ENCODE measurements at places on chromosomes 6 and 20.

DNA sequence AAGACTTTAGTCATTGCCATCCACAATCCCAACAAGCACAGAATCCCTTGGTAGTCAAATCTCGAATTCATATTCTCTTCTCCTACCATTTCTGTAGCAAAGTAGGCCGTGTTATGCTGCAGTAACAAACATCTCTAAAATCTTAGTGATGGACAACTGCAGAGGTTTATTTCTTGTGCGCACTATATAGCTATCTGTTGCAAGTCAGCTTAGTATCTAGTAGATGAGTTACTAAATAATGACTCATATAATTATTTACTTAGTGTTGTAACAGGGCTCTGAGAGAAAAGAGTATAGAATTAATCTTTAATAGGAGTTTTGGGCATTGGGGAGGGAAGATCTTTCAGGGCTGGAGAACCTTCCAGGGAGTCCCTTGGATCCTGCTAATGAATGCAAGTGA is 73.3 kb downstream of the CAP2 start:
- DNase-seq: no peak

DNA sequence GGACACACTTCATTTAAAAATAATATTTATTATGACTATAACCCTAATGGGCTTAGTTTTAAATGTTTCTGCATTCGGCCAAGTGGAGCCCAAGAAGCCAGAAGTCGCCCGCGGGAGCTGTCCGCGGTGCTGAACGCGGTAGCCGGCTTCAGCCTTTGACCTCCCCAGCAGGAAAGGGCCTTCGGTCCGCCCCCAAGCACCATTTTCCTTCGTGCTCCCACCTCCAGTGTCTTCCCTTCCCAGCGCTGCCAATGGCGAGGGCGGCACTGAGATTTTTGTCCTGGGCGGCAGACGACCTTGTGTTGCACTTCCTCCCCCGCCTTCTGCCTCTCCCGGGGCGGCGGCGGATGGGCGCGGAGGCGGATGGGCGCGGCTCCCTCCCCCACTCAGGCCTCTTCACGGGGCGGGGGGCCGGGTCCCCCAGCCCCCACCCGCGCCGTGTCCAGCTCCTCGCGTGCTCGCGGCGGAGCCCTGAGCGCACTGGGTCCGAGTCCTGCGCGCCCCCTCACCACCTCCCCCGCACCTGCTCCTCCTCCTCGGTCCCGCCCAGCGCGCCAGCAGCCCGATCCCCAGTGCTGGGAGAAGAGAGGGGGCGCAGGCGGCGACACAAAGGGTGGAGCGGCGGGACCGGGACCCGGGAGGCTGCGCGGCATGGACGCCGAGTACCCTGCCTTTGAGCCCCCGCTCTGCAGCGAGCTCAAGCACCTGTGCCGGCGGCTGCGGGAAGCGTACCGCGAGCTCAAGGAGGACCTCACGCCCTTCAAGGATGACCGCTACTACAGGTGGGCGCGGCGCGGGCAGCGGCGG is 23.6 kb upstream of the TMEM181 start:
- peak; percentile 82 for DNase-seq

GRCh38 chr20:58128635-58129625 is 99.5 kb downstream of the ANKRD60 start:
- DNase-seq: no peak

DNA sequence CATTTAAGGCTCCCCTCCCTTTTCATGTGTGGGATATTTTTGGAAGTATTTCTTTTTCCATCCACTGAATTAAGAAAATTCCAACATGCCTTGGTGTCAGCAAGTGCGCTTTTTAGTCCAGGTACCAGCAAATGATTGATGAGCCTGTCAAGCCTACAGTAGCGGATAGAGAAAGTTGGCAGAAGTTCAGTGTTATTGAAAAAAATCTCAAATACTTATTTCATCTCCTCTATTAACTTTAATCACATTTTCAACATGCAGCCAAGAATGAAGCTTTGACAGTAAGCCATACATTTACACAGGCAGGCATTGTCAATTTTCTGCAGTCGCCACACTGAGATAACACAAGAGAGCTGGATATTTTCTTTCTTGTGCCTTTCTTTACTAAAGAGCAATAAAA is 50.4 kb downstream of the BLOC1S5 start:
- no peak for DNase-seq

DNA sequence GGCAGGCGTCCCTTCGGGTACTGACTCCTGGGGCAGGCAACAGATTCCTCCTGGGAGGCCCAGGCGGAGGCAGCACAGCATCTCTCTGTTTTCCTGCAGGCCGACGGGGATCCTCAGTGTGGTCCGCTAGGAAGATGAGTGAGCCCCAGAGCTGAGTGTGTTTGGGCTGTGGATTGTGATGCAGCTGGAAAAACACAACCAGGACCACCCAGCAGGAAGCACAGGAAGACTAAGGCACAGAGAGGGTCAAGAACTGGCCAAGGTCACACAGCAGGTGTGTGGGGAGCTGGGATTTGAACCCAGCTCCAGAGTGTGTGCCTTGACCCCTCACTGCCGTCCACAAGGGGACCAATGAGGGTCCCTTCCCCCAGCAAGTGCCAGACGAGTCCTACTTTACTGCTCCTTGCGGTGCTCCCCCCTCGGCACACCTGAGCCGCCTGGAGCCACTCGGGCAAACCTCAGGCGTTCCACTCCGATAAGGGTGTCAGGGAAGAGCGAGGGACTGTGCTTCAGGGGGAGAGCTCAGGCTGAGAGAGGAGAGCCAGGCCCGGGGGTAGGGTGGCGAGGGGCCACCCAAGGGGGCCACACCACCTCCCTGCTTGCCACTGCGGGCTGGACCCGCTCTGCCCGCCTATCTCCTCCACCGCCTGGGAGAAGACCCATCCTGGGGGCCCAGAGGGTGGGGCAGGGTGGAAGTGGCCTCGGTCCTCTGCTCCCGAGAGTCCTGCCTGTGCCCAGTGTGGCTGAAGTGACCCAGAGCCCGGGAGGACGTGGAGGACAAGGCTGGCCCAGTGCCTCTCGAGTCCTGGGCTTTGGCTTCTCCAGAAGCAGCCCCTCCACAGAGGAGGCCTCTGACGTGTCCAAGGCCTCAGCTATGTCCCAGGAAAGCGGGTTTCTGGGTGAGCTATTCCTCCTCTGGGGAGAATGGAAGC is 63.3 kb downstream of the YTHDF1 start:
- no peak for DNase-seq

GRCh38 chr6:111494951-111495635 is 12.1 kb upstream of the REV3L start:
- DNase-seq: no peak

DNA sequence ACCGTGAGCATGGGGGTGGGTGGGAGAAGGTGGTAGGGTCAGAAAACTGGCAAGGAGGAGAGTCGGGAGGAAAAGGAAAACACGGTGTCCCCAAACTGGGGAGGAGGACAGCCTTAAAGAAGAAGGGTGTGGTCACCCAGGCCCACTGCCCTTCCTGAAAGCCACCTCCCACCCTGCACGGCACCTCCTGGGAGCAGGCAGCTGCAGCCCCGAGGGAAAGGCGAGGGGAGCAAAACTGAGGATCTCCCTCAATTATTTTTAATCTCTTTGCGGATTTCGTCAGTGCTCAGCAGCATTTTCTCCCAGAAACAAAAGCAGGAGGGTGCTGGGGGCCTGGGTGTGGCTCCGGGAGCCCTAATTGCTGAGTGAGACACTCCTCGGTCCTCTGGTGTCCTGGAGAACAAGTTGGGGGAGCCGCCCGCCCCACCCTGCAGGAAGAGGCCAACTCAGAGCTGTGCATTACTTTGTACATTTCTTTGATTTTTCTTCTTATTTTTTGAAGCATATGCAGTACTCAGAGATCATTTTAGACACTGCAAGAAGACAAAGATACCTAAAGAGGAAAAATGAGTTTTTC is 56.4 kb downstream of the RIOK1 start:
- no peak for DNase-seq

DNA sequence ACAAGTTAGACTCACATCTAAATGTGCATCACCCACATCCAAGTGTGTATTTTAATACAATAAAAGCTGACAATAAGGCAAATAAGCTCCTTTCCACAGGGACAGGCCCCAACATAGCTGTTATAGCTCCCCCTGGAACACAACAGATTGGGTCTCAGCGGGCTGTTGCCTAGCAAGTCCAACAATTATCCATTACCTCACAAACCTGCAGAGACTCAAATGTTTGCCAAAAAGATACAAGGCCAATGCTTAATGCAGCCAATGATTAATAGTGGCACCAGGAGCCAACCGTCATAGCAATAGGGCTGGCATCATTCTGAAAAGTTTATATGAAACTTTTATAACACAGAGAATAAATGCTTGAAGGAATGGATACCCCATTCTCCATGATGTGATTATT is 35.7 kb downstream of the EPB41L2 start:
- no peak for DNase-seq

- no peak for DNase-seq
Observed at GRCh38 chr6:87180105-87180728, 24.9 kb downstream of the ZNF292 start.

- no peak for DNase-seq
Observed at GRCh38 chr6:54291738-54292137, 16.5 kb upstream of the TINAG start.
